ENCODE measurements at places on chromosomes 1 and 21.

GRCh38 chr1:154611150-154611862 is 3.3 kb upstream of the ADAR start:
- no peak for DNase-seq

GRCh38 chr1:48062353-48062752 is 65.2 kb upstream of the TRABD2B start:
- DNase-seq: no peak

DNA sequence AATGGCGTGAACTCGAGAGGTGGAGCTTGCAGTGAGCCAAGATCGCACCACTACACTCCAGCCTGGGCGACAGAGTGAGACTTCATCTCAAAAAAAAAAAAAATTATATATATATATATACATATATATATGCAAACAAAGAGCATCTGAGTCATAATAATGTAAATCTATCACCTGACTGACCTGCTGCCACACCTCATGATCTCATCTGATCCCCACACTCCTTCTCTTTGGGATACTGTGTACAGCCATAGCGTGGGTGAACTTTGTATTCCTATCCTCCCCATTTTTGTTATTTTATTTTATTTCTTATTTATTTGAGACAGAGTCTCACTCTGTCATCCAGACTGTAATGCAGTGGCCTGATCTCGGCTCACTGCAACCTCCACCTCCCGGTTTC is 2.6 kb upstream of the HDAC1 start:
- DNase-seq: no peak

- DNase-seq: no peak
These were observed 10.8 kb upstream of the PALMD start for GRCh38 chr1:99634971-99635624.

DNA sequence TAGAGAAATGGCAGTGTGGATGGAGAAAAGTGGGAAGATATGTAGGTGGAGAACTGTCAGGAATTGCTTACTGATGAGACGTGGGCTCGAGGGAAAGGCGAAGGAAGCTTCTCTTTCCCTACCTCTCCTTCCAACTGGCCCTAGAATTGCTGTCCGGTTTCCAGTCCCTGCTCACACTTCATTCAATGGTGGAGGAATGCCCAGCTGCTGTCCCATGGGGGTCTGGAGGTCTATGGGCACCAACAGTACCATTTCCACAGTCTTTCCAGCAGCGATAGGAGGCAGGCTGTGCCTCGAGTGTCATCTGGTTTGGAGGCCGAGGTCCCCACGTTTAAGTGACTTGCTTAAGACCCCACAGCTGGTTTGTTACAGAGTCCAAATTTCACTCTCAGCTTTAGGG is 31.5 kb upstream of the CD1D start:
- no peak for DNase-seq
